ENCODE measurements at places on chromosomes 4 and X. TPM values are rescaled to one million over a fixed set of nuclear protein-coding genes. Genes with fewer than 3 reads are reported as not detected.

SLC10A4 gene
- 2.1 TPM for polyA plus RNA-seq

CORIN gene
- polyA plus RNA-seq, result not detected

SMIM10L2A gene
- 1.4 TPM for polyA plus RNA-seq

NSDHL gene
- 28.2 TPM for polyA plus RNA-seq

AMOT gene
- 2.1 TPM for polyA plus RNA-seq

NAT8L gene
- polyA plus RNA-seq, result 1.6 TPM

CFP gene
- polyA plus RNA-seq, result 2.1 TPM

SRPX gene
- polyA plus RNA-seq, result 16.5 TPM

CD38 gene
- polyA plus RNA-seq, result 0.24 TPM

TMPRSS11D gene
- polyA plus RNA-seq, result not detected

STAP1 gene
- polyA plus RNA-seq, result not detected

NPY1R gene
- 3.8 TPM for polyA plus RNA-seq

EPHA5 gene
- polyA plus RNA-seq, result 0.07 TPM

S100G gene
- polyA plus RNA-seq, result not detected

HTN3 gene
- polyA plus RNA-seq, result not detected

TMSB15C gene
- 1.1 TPM for polyA plus RNA-seq

PCDH18 gene
- polyA plus RNA-seq, result 19.5 TPM

PGRMC1 gene
- 235 TPM for polyA plus RNA-seq

CITED1 gene
- polyA plus RNA-seq, result 2.0 TPM

NDNF gene
- 0.57 TPM for polyA plus RNA-seq

SAGE1 gene
- not detected for polyA plus RNA-seq

FRAS1 gene
- polyA plus RNA-seq, result 12.4 TPM

MORF4L2 gene
- 297 TPM for polyA plus RNA-seq

KLHL4 gene
- 1.8 TPM for polyA plus RNA-seq

NLGN4X gene
- polyA plus RNA-seq, result 36.0 TPM

JCHAIN gene
- polyA plus RNA-seq, result 0.52 TPM

RBM47 gene
- 35.6 TPM for polyA plus RNA-seq

TMPRSS11F gene
- polyA plus RNA-seq, result not detected

Measured in GM23338 (cell line).